NAMALWA (cell line): ENCODE measurements at places on chromosomes 6 and 20.

- no peak for DNase-seq
These were observed 117.3 kb downstream of the SMLR1 start for GRCh38 chr6:130944486-130944885.

- DNase-seq: no peak
These were observed 106.1 kb downstream of the NOL4L start for GRCh38 chr20:32479012-32479411.

DNA sequence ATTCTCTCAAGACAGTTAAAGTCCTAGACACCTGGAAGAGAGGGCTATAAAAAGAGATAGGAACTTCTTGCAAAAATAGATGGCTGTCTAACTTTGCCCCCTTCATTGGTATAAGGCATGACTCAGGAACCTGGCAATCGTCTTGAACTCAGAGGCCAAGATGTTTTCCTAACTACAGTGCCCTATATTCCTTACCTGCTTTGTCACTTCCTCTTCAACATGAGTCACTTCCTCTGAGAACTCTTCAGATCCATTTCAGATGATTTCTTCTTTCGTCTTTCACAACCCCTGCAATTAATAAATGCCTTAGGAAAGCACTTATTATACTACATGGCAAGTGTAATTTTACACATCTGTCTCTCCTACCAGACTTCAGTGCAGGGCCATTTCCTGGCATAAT is 83.5 kb downstream of the HAO1 start:
- DNase-seq: no peak

- no peak for DNase-seq
These were observed 201.9 kb downstream of the MOXD1 start for GRCh38 chr6:132199343-132199742.

DNA sequence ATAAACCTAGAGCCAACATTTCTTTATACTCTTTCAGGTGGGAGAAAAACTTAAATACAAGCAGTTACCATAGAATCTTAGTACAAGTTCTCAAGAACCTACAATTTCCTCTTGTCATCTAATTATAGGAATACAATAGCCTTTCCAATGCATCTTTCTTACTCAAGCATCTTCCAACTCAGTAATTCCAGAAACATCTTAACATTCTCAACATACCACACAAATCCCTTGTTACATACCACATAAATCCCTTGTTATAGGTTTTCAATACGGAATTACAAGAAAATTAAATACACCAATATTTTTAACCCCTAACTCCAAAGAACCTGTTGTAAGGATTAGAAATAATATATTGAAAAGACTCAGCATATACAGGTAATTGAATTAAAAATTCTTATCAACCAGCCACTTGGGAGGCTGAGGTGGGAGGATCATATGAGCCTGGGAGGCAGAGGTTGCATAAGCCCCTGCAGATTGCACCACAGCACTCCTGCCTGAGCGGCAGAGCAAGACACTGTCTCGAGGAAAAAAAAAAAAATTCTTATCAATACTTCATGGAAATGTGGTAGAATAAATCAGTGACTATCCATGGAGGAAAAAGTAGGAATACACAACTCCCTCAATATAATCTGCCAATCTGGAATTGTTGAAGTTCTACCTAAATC is 127.5 kb upstream of the CCDC28A start:
- no peak for DNase-seq
